ENCODE measurements at places on chromosomes 7 and 10.

DNA sequence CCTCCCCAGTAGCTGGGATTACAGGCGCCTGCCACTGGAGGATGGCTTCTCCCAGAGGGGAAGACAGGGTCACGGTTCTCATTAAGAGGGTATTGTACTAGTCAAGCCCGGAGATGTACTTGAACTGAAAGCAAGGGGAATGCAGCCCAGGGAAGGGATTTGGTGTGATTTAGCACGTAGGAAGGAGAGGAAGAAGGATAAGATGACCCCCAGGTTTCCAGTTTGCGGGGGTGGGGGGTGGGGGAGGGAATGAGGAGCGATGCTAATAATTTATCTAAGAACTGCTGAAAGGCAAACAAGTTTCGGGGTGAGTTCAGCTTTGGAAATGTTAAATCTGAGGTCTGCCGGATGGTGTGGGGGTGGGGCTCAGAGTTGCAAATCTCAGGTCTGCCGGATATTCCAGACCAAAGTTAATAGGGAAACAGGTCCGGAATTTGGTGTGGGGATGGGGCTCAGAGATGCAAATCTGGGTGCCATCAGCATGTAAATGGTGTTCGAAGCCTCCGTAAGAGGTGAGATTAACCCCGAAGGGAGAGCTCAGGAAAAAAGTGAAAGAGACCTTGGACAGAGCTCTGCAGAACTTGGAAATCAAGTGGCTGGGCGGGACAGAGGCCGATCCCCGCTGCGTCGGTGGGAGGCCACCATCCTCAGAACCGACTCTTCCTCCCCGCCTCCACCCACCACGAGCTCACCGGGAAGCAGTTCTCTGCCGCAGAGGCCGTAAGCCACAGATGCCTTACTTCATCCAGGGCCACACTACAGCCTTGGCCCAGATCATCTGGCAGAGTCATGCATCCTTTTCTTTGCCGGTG lies 1.6 kb upstream of the SEPHS1 start:
- peak; percentile 1 for DNase-seq

DNA sequence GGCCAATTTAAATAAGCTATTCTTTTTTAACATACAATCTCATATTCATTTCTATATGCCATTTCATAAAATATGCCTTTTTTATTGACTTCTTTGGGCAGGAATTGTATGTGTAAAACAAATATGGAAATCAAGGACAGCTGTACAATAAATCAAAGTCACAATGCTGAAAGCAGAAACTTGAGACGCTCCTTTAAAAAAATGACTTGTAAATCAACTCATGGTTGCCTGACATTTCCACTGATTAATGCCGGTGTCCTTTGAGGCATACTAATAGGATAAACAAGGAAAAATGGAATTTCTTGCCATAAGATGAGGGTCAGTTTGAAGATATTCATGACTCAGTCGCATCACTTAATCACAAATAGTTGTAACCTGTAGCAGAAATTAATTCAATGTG lies 247.4 kb upstream of the TEX47 start:
- DNase-seq = no peak

DNA sequence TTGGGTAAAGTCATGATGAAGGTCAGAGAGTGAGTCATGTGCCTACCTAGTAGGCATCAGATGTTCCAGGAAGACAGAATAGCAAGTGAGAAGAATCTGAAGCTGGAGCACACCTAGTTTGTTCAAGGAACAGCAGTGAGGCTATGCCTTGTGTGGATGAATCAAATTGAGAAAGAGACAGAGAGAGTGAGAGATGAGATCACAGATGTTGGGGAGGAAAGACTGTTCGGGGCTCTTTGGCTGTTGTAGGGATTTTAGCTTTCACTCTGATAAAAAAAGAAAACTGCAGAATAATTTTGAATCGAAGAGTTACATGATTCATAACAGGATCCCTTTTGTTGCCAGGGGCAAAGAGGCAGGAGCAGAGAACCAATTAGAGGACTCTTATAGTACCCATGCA lies 6.3 kb downstream of the LIPF start:
- no peak for DNase-seq

DNA sequence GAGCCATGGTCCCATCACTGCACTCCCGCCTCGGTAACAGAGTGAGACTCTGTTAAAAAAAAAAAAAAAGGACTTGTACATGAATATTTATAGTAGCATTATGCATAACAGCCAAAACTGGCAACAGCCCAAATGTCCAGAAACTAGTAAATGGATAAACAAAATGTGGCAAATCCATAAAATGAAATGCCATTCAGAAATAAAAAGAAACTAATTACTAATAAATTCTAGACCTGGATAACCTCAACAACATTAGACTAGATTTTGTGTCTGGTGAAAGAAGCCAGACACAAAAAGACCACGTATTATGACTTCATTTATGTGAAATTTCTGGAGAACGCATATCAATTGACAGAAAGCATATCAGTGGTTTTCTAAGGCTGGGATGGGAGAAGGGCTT lies 74.5 kb downstream of the HPSE2 start:
- DNase-seq = no peak

- no peak for DNase-seq
These were observed 63.1 kb upstream of the KCNIP2 start for GRCh38 chr10:101906586-101907183.

DNA sequence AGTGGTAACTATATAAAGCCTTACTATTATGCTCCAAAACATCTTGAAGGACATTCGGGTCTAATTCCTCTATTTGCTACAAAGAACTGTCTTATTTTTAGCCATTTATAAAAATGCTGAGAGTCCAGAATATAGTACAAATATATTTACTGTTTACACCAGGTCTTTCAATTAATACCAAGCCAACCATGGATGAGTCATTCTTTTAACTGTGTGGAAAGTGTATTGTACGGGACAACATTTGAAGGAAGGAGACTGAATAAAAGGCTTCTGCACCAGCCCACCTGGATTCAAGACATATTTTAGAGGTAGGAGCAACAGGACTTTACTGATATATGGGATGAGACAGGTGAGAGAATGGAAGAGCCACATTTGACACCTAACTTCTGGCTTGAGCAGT lies 35.4 kb downstream of the MASTL start:
- DNase-seq = no peak

- no peak for DNase-seq
These were observed 46.4 kb downstream of the RAMP3 start for GRCh38 chr7:45203936-45204445.

GRCh38 chr7:20745702-20746101 lies 41.0 kb downstream of the SP8 start:
- no peak for DNase-seq

GRCh38 chr10:114499116-114499515 lies 94.8 kb upstream of the AFAP1L2 start:
- no peak for DNase-seq

DNA sequence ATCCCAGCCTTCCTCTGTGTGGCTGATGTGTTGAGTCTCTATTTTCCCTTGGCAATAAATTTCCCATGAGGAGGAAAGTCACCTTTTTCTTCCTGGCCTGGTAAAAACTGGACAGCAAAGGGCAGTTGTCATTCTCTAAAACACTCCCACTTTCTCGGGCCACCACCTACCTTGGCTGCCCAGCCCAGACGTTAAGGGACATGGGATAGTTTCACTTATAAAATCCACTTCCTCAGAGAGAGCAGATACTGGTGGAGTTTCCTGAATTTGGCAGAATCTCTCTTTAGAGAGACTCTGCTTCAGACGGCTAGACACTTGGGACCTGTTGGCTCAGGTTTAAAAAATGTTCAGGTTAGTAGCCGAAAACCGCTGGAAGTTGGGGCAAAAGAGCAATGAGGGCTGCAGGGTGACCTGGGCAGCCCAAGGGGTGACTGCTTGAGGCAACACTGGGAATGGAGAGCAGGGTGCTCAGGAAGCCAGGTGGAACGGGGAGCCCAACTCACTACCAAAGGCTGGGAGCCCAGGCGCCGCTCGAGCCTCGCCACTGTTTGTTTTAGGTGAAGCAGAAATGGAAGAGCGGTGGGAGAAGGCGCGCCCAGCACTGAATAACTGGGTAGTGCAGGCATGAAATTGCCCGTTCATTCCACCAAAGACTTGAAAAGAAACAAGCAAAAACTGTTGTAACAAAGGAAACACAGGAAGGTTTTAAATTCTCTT lies 186.1 kb downstream of the TRIL start:
- no peak for DNase-seq

- DNase-seq = no peak
These were observed 258.2 kb downstream of the USP6NL start for GRCh38 chr10:11353006-11353896.

GRCh38 chr7:51275532-51275931 lies 41.1 kb downstream of the COBL start:
- peak; percentile 45 for DNase-seq

GRCh38 chr10:34740321-34740720 lies 74.8 kb downstream of the PARD3 start:
- no peak for DNase-seq

DNA sequence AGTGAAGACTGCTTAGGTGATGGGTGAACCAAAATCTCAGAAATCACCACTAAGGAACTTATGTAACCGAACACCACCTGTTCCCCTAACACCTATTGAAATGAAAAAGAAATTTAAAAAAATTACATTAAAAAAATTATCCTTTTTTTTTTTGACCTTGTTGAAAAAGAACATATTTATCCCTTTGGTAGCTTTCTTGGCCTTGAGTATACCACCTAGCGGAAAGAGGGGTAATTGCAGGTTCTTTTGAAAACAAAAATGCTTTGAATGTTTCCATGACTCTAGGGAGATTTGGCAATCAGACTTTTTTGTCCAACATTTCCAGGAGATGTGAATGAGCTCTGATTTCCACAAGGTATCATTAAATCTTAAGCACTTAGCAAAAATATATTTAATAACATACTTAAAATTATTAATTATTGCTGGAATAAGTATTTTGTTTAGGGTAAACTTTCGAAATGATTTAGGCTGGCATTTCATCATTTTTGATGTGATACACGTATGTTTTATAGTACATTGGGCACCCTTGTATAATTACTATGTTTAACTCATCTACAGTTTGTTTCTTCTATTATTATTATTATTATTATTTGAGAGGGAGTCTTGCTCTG lies 47.0 kb upstream of the ELMO1 start:
- peak; percentile 69 for DNase-seq

- no peak for DNase-seq
These were observed 238.9 kb upstream of the GPR26 start for GRCh38 chr10:123427165-123427786.

GRCh38 chr7:3879355-3880075 lies 578.5 kb downstream of the SDK1 start:
- no peak for DNase-seq

DNA sequence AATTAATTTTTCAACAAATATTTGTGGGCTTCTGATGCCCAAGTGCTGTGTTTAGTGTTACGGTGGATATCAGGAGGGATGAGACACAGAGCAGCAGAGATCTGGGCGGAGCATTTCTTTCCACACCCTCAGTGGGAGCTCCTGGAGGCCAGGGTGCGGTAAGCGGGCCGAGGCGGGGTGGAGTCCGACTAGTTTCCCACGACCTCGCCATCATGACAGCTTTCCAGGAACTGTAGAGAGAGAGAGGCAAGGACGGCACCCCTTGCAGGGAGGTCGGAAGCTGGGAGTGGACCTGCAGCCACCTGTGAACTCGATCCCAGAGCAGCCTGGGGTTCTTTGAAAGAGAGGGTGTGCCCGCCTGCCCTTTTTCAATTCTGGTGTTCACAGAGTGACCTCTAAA lies 128.2 kb downstream of the ACTR3B start:
- no peak for DNase-seq

DNA sequence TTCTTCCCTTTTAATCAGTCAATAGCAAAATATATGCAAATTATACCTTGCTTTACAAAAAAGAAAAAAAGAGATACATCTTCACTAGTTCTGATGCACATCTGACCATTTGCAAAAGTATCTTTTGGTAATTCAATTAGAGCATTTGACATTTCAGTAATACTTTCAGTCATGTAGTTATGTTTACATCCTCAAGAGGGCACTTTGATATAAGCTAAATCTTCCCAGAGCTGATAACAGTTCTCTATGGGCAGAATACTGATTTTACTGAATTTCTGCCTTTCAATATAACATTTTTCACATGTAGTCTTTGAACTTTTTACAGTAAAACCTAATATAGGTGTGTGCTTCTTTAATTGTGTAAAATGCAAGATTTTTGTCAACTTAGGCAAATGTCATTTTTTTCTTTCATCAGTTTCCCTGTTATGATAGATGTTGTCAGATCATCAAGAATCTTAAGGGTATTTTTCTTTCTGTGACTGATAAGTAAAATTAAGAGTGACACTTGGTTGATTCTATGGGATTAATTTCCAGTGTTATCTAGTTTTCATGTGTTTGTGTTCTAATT lies 703.5 kb upstream of the SEMA3D start:
- DNase-seq = peak; percentile 35

DNA sequence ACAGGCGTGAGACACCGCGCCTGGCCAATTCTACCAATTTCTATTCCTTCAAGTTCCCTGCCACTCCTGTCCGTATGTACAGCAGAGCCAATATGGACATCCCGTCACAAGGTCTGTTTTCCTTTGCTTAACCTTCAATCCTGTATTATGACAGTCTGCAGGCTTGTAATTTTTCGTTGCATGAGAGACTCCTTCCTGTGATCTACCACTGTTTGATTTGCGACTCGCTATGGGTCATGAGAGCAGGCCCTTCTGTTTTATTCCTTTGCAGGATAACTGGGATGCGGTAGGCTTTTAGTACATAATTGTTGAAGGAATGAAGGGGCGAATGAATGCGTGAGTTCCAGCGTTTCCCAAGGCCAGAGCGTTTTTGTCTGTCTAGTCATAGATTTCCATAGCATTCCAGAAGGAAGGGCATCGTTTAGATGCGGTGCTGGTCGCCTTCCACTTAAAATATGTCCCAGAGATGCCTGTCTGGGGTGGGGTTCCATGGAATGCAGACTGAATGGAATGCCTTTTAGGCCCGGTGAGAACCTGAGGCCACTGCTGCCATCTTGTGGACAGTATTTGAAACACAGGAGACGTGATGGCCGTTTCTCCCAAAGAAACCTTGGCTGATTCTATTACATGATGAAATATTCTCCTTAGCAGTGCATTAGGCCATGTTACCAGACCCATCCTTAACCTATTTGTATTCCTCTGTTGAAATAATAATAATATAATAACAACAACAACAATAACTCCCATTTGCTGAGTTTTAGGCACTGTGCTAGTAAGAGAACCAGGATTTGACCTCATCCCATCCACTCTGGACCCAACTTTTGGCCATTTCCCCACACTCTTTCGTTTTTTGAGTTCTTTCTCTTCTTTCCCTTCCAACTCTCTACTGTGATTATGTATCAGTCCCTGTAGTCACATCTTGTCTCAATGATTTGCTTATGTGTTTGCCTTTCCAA lies 193.2 kb downstream of the MYOF start:
- DNase-seq = peak; percentile 74

DNA sequence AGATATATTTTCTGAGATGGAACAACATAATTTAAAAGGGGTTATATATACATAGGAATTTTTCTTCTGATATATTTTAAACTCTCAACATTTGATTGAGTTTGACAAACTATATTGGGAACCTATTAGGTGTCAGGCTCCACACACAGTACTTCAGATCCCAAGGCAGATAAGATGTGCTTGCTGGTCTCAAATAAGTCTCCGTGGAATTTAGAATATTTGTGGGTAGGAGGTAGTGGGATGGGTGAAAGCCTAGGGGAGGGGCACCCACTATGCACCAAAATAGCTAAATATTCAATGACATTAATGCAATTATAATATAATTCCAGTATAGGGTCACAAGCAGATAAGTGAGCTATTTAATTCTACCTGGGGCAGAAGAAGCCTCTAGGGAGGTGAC lies 81.5 kb downstream of the ARL4A start:
- DNase-seq = no peak

Measured in midbrain (tissue), 1 donor.